ENCODE measurements at places on chromosomes 2 and 18.

DNA sequence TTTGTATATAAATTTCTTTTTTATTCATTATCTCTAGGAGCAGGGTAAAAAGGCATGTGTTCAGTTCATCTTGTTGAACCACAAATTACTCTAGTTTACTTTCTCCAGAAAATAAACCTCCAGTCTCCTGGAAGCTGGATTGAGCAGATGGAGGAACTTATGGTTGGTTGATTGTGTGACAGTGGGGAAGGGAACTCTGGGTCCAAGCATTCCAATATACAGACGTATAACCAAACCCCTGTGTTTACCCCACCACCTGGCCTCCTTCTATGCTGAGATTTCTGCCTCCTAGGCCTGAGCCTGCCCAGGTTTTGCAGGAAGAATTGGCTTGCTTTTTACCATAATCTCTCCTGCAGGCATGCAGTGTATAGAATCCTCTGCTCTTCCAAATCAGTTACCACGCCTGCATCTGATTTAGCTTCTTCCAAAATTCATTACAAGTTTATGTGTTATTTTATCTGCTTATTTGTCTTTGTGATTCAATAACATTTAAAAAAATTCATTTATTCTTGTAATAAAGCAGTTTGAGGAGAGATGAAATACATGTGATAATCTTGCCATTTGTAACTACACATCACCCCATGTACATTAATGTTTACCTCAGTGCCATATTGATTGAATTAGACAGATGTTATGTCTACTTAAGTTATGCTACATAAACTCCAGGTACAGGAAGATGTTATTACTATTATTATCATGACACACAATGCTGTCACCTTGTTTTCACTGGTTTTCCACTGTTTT is 2.5 kb upstream of the RAB27B start:
- no peak for DNase-seq

GRCh38 chr2:109660046-109660860 is 46.1 kb downstream of the SOWAHC start:
- no peak for DNase-seq

- DNase-seq: no peak
Measured at GRCh38 chr2:126836761-126837679, 61.7 kb upstream of the TEX51 start.

- no peak for DNase-seq
Measured at GRCh38 chr2:98664323-98664722, 55.9 kb downstream of the UNC50 start.

- peak; percentile 9 for DNase-seq
Measured at GRCh38 chr2:105929516-105929915, 184.8 kb downstream of the NCK2 start.

DNA sequence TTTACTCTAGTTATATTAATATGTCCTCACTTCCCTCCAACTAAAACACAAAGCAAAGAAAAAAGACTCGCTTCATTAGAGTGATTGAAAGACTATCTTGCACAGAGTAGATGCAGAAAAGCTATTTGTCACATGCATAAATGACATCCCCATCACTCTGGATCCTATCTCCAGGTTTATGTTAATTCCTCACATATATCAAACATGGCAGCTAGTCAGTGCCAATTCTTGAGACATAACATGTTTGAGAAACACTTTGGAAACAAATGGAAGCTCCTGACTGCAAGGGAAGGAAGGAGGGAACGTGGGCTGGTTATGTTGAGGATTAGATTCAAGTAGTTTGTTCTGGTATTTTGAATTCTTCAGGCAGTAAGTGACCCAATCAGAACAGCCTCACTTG is 89.8 kb upstream of the BCL2L11 start:
- DNase-seq: no peak

- no peak for DNase-seq
Measured at GRCh38 chr2:108612153-108612513, 77.9 kb downstream of the LIMS1 start.

DNA sequence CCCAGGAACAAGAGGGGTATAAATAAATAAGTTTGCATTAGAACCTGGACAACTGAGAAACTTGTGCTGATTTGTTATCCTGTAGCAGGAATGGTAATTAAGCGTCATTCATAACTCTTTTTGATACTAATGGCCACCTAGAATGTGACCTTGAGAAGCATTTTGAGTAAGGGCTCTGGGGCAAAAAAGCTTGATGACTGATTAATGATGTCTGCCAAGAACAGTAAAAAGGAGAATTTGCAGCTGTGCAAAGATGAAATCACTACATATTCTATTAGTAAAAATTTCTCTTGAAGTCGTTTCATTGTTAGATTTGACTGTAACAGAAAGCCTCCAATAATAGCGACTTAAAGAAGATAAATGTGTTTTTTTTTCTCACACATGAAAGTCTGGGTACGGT is 157.7 kb downstream of the PRKCE start:
- DNase-seq: no peak

DNA sequence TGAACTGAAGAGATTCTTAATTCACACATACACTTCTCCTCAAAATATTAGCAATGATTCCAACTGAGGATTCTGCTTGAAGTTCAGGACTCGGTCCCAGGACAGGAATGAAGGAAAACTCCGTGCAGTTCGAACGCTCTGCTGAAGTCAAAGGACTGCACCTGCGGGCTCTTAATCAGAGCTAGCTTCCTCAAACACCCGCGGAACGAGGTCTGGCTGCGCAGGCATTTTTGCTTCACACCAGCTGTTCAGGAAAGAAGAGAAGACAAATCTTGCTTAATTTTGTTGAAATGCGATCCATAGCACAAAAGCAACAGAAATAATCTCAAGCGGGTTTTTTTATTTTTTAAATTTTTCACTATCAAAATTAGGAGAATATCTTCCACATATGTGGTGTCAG is 175.6 kb downstream of the LAMA1 start:
- no peak for DNase-seq

DNA sequence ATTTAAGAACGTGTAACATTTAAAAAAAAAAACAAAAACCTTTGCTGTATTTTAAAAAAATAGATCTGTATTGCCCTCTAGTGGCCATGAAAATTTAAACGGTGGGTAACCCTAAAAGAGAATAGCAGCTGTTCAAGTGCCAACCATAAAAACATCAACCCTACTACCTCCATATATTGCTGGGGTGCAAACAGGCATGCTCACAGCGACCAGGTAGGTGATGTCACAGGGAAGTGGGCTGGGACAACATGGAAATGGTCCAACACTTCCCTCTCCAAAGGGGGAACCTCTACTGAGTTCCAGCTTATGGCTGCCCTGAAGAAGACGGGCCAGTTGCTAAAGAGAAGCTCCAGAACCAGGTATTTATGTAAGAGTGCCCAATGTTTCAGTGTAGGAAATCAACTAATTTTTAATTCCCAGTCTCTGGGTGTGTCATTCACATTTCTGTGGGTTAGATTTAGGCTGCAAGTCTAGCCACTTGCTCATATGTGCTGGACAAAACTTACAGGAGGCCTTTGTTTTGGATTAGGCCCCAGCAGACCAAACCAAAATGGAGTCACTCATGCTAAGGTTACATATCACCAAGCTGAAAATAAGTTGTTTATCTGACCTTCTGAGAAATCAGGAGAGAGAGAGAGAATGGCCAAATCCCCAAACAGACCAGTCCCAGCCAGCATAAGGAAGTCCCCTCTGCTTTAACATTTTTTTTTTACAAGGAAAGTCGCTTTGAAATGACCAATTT is 54.5 kb downstream of the SKA1 start:
- peak; percentile 13 for DNase-seq

- DNase-seq: no peak
Measured at GRCh38 chr2:3299130-3299529, 78.5 kb downstream of the EIPR1 start.

GRCh38 chr2:196987649-196988364 is 61.3 kb upstream of the PGAP1 start:
- peak; percentile 12 for DNase-seq

GRCh38 chr2:218839430-218839829 is 7.8 kb upstream of the PRKAG3 start:
- DNase-seq: no peak

DNA sequence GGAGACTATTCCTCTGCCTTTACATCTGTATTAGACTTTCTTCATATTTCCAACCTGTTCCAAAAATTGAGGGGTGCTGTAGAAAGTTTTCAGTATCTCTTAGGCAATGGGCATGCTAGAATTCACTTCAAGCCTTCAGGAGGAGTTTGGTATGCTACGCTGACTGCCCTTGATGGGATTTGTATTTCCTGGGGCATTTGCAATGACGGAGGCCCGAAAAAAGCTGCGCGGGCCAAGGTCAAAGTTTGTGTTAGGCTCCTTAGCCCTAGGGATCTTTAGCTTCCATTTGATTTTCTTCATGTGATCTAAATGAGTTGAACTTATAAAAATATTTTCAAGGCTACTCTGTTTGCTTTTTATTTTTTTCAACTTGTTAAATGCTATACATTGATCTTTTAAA is 5.1 kb downstream of the CPS1 start:
- no peak for DNase-seq

GRCh38 chr18:46148810-46149209 is 44.6 kb downstream of the HAUS1 start:
- peak; percentile 46 for DNase-seq

- no peak for DNase-seq
Measured at GRCh38 chr2:196143730-196144131, 27.6 kb downstream of the STK17B start.

DNA sequence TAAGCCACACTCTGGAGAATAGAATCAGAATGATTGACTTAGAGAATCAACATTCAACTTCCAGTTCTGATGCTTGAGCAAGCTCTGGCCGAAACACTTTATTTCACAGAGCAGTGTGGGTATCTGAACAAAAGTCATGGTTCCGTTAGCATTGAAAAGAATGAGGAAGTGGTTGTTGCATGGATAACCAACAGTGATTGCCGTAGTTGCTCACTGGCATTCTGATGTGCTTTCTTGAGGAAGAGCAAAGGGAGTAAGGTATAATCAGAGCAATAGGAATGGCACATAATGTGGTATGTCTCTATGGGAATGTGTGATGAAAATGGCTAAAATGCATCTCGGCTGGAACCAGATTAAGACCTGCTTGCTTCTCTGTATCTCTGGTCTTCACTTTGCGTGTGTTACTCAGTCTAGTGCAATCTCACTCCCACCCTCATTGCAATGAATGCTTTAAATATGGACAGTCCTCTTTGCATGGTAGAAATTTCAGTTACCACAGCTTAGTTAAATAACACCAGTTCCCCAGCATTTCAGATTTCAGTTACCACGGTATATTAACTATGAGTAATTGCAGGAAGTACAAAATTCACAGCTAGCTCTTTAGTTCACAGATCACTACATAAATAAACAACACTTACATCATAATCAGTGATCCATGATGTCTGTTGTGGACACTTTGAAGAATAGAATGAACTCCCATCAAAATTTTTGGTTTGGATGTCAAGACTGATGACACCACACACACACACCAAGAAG is 7.8 kb upstream of the RAB12 start:
- no peak for DNase-seq

DNA sequence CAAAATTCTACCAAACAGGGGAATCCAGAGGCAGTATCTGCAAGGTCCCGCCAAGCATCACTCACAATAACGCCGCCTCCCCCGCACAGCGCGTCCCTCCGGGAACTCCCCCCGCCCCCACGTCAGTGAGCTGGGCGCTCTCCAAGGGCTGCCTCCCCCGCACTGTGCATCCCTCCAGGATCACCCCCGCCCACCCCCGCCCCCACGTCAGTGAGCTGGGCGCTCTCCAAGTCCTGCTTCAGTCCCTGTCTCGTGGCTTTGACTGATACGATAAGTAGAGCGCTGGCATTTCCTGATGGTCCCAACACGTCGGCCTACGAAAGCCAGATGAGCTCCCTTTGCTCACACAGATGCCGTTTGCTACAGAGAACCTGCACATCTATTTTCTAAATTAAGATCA is 130.7 kb upstream of the TPO start:
- no peak for DNase-seq

DNA sequence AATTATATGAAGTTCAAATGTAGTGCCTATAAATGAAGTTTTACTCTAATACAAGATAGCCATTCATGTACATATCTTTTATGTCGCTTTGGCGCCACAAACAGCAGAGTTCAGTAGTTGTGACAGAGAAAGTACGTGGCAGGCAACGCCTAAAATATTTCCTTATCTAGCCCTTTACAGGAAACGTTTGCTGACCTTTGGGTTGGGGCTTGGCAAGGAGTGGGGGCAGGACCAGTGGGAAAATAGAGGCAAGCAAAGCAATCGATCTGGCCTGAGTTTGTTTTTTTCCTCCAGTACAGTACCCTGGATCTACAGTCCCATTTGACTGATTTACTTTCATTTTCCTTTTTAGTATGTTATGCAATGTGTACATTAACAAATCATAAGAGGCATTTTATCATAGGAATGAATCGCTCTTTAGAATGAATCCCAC is 13.1 kb downstream of the CCDC68 start:
- no peak for DNase-seq

GRCh38 chr2:117536139-117536538 is 278.4 kb upstream of the DDX18 start:
- no peak for DNase-seq

DNA sequence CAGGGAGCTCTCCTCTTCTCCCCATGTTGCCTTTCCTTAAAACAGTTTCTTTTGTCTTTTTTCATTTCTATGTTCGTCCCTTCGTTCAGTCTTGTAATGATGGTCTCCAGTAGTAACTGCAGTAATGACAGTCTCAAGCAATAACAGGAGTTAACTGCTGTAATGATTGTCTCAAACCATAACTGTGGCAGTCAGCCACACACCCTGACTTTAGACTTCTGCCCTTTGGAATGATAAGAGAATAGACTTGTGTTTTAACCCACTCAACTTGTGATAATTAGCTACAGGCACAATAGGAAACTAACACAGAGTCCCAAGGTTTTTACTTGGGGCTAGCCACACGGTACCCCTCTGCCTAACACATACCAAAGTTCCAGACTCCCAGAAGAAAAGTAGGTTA is 12.1 kb downstream of the TMEM131 start:
- no peak for DNase-seq

DNA sequence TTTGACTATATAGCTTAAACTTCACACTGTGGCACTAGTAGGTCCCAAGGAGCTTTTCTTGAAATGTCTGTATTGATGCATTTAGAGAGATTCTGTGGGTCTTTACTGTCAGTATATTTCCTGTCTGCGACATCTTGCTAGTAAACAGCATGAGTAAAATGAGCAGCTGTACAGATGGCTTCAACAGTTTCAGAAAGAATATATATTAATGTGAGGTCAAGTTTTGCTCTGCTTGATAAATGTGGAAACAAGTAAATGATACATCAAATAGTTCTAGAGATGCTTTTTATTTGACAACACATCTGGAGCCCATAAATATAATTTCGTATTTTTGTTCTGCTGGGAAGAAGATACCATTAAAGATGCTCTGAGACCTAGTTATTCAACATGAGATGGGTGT is 310.9 kb upstream of the COL3A1 start:
- DNase-seq: no peak

GRCh38 chr18:3194947-3195612 is 24.7 kb downstream of the MYOM1 start:
- no peak for DNase-seq

- DNase-seq: no peak
Measured at GRCh38 chr2:175227393-175227792, 45.9 kb upstream of the ATP5MC3 start.

- no peak for DNase-seq
Measured at GRCh38 chr2:223222397-223222796, 170.4 kb downstream of the KCNE4 start.
